ENCODE measurements at places on chromosomes 1 and 21. TPM values are rescaled to one million over a fixed set of nuclear protein-coding genes. Genes with fewer than 3 reads are reported as not detected.

The FBLIM1 gene
- polyA plus RNA-seq = 20.5 TPM

The GNPAT gene
- polyA plus RNA-seq = 18.5 TPM

The RAB13 gene
- 83.2 TPM for polyA plus RNA-seq

The AMY2A gene
- polyA plus RNA-seq = 0.16 TPM

The FLG2 gene
- polyA plus RNA-seq = 0.04 TPM

The DR1 gene
- polyA plus RNA-seq = 17.9 TPM

The CR1 gene
- polyA plus RNA-seq = 0.06 TPM

The PLA2G2C gene
- 0.07 TPM for polyA plus RNA-seq

The IPP gene
- polyA plus RNA-seq = 5.2 TPM

The ESRRG gene
- 0.12 TPM for polyA plus RNA-seq

The MTARC1 gene
- polyA plus RNA-seq = 8.3 TPM

The KDF1 gene
- polyA plus RNA-seq = 12.7 TPM

The TMEM52 gene
- 2.1 TPM for polyA plus RNA-seq

The ATF3 gene
- 4.7 TPM for polyA plus RNA-seq

The SPRR1A gene
- 3,249 TPM for polyA plus RNA-seq

The S100A2 gene
- polyA plus RNA-seq = 2,831 TPM

The TMEM125 gene
- polyA plus RNA-seq = 11.7 TPM

The TMOD4 gene
- polyA plus RNA-seq = 0.14 TPM

The PTPN22 gene
- polyA plus RNA-seq = 1.5 TPM

The CCDC30 gene
- 0.88 TPM for polyA plus RNA-seq

The CFHR5 gene
- not detected for polyA plus RNA-seq

The KCNH1 gene
- 0.06 TPM for polyA plus RNA-seq

The SPRR2G gene
- polyA plus RNA-seq = 0.49 TPM

The SLC30A2 gene
- not detected for polyA plus RNA-seq
